ENCODE measurements at places on chromosomes 5 and 9.

- DNase-seq = no peak
These were observed 8.2 kb upstream of the EDIL3 start for GRCh38 chr5:84392836-84393235.

DNA sequence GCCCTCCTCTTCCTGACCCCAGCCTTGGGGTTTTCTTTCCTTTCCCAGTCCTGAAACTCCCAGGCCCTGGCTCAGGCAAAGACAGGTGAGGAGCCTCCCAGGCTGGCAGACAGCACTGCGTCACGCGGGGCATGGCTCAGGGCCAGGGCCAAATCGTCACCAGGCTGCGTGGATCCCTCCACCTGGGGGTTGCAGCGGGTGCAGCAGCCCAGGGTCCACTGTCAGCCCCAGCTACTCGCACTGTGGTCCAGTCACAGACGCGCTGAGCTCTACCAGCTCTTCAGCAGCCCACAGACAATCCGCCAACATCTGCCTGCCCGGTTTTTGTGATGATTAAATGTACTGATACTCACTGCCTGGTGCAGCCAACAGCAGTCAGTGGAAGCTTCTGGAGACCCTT lies 12.1 kb downstream of the FAM78A start:
- DNase-seq = no peak

GRCh38 chr5:159971514-159971913 lies 37.4 kb upstream of the TTC1 start:
- DNase-seq = no peak

DNA sequence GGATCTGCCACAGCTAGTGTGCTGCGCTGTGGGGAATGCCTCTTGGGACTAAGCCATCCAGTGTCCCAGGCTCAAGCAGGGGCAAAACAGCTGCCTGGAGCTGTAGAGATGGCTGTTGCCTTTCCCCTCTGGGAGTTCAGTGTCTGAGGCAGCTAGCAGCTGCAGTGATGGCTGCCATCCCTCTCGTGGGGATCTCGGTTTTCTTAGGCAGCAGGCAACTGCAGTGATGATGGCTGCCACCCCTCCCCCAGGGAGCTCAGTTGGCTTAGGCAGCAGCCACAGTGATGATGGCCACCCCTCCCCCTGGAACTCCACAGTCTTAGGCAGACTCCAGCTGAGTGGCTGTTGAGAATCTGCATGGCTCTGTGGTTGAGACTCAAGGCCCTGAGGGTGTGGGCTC lies 1389.2 kb upstream of the NUDT12 start:
- no peak for DNase-seq

- DNase-seq = no peak
These were observed 13.2 kb upstream of the GFPT2 start for GRCh38 chr5:180366326-180366725.

DNA sequence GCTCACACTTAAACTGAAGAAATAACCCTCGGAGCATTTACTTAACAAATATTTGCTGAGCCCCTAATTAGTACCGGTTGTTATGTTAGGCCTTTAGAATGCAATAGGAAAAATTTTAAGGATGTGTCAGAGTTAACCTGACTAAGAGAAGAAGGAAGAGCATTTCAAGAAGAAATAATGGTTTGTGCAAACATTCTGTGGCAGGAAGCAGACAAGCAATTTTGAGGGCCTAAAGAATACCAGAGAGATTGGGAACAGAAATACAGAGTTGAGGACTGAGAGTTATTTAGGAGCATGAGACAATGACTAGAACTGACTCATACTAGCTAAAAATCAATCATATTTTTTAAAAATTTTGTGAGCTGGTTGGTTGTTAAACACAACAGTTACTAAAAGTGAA lies 218.8 kb downstream of the PRR16 start:
- DNase-seq = no peak

DNA sequence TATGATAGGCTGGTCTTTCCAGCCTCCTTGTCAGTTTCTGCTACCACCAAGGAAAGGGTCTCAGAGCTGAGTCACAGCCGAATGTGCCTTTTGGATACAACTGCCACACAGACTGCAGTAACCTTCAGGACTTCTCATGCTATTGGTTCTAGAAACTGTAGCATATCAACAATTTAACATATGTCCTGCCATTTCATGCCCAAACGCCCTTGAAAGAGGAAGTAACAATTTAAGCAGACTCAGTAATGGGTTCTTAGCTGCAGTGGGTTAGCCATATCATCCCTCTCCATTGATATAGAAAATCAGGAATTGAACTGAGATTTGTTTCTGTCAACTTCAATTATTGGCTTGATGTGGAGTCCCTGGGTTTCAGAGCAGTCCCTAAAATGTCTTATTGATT lies 4.1 kb upstream of the CLK4 start:
- DNase-seq = no peak

DNA sequence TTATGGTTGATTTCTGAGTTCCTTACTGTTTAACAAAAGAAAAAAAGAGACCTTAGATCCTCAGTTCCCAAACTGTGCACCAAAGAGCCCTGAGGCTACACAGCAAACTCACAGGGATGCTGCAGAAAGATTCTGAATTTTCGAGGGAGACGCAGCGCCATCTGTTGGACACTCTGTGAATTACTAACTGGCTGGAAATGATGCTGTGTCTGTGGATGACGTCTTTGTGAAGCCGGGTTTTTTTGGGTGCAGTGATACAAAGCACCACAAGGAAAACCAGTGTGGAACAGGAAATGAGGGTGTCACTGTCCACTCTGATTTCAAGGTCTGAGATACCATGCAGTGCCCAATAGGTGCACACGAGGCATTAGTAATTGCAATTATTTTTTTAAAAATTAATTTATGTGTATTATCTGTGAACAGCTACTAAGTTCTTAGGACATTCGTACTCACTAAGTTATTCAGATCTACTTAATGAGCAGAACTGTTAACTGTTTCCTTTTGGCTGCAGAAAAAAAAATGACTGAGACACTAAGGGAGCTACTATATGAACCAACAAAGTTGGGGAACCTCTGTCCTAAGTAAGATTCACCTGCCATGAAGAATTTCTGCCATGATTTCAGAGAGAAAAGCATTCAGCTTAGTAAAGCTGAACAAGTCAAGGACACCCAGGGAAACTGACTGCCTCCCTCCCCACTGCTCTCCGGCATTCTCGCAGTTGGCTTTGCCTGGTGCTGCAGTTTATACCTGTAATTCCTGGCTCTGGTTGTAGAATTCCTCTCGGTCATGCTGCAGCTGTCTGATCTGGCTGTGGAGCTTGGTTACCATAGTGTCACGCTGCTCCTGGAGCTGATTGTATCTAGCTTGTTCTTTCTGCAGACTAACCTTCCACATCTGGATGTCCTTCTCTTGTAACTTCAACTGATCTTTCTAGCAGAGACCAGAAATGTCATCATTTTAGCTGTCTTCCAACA lies 23.4 kb downstream of the SPACA9 start:
- peak; percentile 37 for DNase-seq

GRCh38 chr5:119289438-119290044 lies 66.3 kb upstream of the TNFAIP8 start:
- no peak for DNase-seq

GRCh38 chr9:123129423-123129822 lies 96.0 kb downstream of the GPR21 start:
- no peak for DNase-seq

GRCh38 chr9:4102078-4102477 lies 197.8 kb downstream of the GLIS3 start:
- no peak for DNase-seq

GRCh38 chr5:45542421-45542820 lies 153.8 kb downstream of the HCN1 start:
- DNase-seq = no peak

DNA sequence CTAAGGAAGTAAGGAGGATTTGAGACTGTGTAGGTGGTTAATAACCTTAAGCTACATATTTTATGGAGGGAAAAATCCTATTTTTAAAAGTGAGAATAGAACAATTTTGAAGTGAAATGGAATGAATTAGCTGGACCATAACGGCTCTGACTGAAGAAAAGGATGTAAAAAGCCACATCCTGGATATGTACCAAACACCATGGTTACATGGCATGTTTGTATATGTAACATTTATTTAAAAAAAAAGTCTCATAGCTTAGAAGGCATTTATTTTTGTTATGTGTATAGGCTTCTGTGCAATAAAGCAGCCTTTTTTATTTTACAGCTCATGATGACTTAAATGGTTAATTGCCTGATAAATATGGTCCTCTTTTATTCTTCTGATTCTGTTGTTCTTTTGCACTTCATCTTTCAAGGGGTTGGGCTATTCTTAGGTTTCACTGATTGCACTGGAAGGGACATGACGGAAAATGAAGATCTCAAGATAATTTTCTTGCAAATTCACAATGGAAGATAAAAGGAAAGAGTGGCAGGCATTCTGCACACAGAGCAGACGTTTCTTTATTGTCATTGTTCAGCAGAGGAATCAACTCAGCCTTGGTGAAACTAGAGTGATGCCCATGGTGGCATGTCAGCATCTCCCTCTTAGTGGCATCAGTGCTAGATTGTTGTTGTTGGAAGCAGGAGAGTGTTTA lies 63.1 kb downstream of the DOCK8 start:
- no peak for DNase-seq

DNA sequence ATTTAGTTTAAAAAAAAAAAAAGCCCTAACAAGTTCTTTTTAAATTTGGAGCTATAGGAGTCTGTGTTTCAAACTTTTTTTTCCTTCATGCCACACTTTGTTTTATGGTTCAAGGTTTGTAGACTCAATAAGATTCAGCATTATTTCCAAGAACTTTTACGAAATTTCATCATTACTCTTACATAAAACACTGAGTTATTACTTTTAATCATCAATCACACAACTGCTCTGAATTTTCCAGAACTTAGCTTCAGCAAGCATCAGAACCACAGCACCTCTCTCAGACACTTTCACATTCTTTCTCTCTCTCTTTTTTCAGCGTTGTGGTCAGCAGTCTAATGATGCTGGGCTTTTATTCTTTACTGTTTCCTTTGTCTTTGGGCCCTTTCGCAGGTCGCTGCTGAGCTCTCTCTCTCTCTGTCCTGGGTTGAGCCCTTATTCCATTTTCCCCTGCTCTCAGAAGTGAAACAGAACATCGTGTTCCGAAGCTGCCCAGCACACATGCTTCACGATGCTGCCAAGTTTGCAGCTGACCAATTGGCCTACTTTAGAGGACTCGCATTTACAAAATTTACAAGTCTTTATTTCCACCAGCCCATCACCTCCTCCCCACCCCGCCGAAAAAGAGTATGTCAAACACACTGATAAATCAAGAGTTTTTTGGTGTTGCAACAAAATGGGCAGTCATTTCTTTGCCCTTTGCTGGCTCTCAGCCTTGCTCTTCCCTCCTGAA lies 44.6 kb upstream of the PIK3R1 start:
- no peak for DNase-seq

- DNase-seq = peak; percentile 19
These were observed 10.0 kb downstream of the S1PR3 start for GRCh38 chr9:89000973-89001916.

GRCh38 chr5:30343707-30344106 lies 849.8 kb upstream of the CDH6 start:
- no peak for DNase-seq

DNA sequence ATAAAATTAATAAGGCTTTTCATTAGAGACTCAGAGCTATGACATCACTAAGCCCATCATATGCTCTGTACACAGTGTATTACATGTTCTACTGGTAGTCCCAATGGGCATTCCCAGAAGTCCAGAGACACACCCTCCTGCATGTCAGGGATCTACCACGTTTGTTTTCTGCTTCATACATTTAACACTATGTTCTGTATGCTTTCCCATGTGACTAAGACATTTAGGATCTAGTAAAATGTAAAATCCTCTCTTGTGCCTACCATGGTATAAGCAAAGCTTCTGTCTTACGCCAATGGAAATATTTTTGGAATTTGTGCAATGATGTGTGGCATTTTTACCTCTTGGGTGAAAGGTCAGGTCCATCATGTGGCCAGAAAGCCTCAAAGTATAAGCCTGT lies 192.4 kb downstream of the ADAMTSL1 start:
- DNase-seq = no peak

GRCh38 chr5:11335881-11336760 lies 568.1 kb downstream of the CTNND2 start:
- no peak for DNase-seq

DNA sequence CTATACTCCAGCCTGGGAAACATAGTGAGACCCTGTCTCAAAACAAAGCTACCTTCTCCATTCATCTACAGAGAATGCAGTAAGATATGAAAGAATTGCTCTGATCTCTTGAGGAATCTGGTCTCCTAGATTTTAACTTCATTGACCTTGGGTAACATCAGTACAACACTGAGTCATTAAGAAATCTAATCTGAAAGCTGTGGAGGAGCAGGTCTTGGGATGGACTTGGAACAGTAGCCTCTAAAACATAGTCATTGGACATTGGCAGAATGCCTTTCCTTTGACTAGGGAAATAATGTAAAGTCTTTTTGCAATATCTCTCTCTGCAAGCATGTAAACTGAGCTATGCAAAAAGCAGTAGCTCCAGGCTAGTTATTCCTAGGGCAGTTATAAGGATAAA lies 58.1 kb downstream of the KCNN2 start:
- DNase-seq = no peak

GRCh38 chr5:117497601-117498000 lies 923.0 kb upstream of the SEMA6A start:
- DNase-seq = no peak

- DNase-seq = no peak
These were observed 115.8 kb upstream of the SLIT3 start for GRCh38 chr5:169416583-169417196.

- DNase-seq = no peak
These were observed 9.4 kb downstream of the B4GALT7 start for GRCh38 chr5:177609076-177610059.

GRCh38 chr5:32223972-32224609 lies 50.0 kb upstream of the GOLPH3 start:
- no peak for DNase-seq

GRCh38 chr5:39394946-39395345 lies 29.8 kb downstream of the DAB2 start:
- no peak for DNase-seq

DNA sequence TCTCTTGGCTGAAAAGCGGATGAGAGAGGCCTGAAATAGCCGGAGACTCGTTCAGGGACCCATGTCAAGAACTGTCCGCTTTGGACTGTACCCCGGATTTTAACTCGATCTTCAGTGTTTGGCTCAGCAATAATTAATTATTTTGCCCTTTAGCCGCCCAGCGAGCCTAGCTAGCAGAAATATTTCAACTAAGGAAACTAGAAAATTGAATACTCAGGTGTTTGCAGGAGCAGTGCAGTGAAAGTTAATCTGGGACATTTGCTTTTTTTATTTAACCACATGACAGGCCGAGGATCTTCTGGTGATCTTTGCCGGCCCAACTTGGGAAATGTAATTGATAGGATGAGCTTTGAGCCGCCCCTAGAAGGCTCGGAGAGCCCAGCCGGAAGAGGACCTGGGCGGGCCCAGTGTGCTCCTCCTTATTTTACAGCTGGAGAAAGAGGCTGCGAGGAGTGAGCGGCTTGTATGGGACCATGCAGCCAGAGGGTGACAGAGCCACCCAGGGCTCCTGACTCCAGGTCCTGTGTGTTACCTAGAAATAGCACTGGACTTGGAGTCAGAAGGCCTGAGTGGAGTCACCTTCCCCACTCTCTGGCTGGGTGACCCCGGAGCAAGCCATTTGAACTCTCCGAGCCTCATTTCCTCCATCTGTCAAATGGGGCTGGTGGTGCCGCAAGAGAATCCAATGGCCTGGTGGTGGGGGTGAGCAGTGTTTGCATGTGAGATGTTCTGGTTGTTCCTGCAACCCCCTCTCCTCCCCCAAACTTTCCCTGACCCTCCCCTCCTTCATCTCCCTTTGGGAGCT lies 2.4 kb downstream of the PPARGC1B start:
- no peak for DNase-seq

- DNase-seq = no peak
These were observed 200.6 kb upstream of the ZNF618 start for GRCh38 chr9:113675475-113675941.

- DNase-seq = no peak
These were observed 3.4 kb upstream of the CCIN start for GRCh38 chr9:36165826-36166167.

- no peak for DNase-seq
These were observed 792 bp downstream of the NTMT1 start for GRCh38 chr9:129626625-129627284.

Data from stimulated activated CD8-positive, alpha-beta memory T cell treated with anti-CD3 and anti-CD28 coated beads, Interleukin-12 subunit alpha, Interleukin-12 subunit beta, amount 100 ng/mL, for 4 hours (primary cell).